ENCODE measurements at places on chromosomes 4 and X.
A peak's percentile ranks its signal among the peaks of the same experiment; 100 is the strongest.

- no peak for DNase-seq
Measured at GRCh38 chr4:153159728-153160221, 44.5 kb upstream of the TRIM2 start.

- no peak for DNase-seq
Measured at GRCh38 chr4:16652732-16653305, 245.6 kb downstream of the LDB2 start.

DNA sequence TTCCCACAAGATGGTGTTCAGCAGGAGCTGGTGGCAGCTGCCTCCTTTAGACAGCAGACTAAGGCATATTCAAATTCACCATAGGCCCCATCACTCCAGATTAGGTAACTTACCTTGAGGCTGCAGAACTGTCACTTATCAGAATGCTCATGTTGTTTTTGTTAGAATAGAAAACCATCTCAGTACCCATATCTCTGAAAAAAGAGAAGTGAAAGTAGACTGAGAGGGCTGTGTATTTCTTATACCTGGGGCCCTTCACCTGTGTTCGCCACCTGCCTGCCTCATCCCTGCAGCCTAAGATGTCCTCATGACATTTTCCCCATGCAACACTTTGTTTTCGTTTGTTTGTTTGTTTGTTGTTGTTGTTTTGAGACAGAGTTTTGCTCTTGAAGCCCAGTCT is 32.9 kb upstream of the SPRY1 start:
- DNase-seq, result no peak

GRCh38 chr4:8136529-8136928 is 22.1 kb downstream of the ABLIM2 start:
- DNase-seq, result no peak

- DNase-seq, result no peak
Measured at GRCh38 chr4:101777431-101777830, 13.1 kb upstream of the BANK1 start.

DNA sequence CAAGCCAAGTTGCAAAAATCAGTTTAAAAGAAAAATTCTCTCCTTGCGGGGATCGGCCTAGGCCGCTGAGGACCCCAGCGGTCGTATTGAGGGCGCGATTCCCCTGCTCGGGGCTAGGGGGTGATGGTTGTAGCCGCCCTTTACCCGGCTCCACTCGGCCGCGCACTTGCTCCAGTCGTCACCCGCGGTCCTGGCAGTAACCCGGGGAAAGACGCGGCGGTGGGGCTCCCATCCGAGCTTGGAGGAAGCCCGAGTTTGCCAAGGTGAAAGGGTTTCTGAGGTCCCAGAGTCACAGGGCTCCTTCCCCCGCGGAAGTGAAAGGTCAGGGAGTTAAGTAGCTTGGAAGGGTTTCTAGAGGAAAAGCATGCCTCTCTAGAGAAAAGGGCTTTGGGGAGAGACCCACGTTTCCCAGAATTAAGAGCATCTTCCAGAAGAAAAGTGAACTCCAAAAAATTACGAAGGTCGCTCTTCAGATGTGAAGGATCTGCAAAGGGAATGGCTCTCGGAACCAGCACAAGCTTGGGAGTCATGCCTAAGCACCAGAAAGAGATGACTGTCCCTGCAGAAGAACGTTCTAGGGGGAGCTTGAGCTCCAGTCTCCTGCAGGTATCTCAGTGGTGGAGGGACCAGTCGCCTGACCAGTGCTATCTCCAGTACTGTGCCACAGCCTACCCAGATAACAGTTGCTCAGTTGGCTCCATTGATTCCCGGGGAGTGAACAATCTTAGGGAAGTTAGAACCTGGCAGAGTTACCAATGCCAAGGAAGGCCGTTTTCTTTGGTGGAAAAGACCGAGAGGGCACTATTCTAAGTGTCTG is 875 bp downstream of the LAP3 start:
- peak; percentile 57 for DNase-seq

- DNase-seq, result no peak
Measured at GRCh38 chr4:168337550-168337940, 19.0 kb upstream of the DDX60 start.

GRCh38 chr4:134027931-134028330 is 173.7 kb downstream of the PABPC4L start:
- no peak for DNase-seq

- no peak for DNase-seq
Measured at GRCh38 chr4:180674619-180675358, 1568.4 kb upstream of the TENM3 start.

GRCh38 chr4:128428397-128428796 is 140.8 kb upstream of the PGRMC2 start:
- no peak for DNase-seq

DNA sequence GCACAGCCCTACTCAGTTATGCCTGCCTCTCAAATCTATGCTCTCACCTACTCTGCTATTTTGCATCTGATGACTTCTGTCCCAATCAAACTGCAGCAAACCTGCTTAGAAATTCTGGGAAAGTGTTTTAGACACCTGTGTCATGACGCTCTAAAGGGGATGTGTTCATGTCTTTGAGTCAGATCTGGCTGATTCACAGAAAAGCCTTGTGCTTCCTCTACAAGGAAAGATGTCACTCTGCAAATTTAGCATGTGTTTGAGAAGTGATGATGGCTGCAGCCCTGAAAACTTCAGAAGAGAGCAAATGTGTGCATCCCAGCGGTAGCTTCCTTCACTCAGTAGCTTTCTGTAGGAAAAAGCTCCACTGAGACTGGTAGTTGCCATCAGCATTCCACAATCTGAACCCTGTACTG is 235.4 kb downstream of the MGST2 start:
- DNase-seq, result no peak

DNA sequence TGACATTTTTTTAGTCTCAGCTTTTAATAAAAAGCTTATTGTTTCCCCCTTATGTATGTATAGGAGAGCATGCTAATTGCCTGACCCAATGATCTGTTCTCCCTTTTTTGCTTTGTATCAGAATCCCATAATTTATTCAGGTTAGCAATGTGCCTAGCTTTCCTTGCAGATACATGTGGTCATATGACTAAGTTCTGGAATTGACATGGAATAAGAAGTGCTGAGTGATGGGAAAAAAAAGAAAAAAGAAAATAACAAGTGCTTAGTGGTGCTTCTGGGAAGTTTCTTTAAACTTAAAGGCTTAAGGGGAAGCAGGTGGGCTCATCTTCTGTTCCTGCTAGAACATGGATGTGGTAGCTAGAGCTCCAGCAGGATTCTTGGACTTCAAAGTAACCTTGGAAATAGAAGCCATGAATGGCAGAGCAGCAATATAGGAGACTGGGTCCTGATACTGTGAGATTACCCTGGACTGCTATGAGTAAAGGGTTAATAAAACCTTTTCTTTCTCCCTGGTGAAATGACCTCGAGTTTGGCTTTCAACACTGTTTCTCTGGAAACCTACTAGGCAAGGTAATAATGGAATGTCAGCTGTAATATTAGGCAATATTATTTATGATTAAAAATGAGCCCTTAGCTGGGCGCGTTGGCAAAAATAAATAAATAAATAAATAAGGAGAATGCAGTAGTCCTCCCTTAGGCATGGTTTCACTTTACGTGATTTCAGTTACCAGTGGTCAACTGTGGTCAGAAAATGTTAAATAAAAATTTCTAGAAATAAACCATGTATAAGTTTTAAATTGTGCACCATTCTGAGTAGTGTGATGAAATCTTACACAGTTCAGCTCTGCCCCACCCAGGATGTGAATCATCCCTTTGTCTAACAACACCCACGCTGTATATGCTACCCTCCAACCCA is 16.7 kb upstream of the RBM41 start:
- no peak for DNase-seq

- peak; percentile 36 for DNase-seq
Measured at GRCh38 chrX:9269134-9269533, 195.7 kb upstream of the TBL1X start.

- DNase-seq, result no peak
Measured at GRCh38 chr4:103372002-103372558, 173.9 kb upstream of the CENPE start.

GRCh38 chrX:153882086-153882498 is 3.9 kb downstream of the L1CAM start:
- DNase-seq, result peak; percentile 18

- no peak for DNase-seq
Measured at GRCh38 chr4:136203199-136203598, 1329.1 kb downstream of the PCDH18 start.

- no peak for DNase-seq
Measured at GRCh38 chrX:25665431-25665830, 472.7 kb upstream of the MAGEB18 start.

DNA sequence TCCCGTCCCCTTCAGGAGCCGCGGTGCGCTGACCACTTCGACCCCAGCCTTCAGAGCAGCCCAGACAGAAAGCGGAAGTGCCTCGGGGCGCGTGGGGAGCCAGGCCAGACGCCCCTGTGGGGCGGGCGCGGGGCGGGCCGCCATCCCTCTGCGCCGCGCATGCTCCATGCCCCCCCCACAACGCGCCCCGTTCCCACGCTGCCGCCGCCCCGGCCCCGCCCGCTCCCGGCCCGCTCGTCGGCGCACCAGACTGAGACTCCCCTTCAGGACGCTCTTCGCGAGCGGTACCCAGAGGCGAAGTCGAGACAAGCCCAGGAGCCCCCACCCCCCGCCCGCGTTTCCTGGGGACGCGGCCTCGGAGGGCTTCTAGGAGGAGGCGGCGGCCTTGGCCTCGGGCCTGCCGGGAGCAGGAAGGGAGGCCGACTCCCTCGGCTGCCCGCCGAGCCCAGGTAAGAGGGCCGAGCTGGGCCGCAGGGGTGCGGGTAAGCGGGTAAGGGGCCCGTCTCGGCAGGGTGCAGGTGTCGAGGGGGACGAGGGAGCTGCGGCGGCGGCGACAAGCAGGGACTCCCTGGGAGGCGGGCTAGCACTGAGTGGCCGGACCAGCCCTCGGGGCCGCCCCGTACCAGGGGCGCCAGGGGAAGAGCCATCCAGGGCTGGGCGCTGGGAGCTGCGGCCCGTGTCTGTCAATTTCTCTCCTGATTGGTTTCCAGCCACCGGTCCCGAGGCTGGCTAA is at the start of gene ZFP92:
ZFP92 (plus strand) TSS at position 218 of the 733 bp plus-strand sequence. CDS start 6,851 bp downstream, outside the sequence.
- no peak for DNase-seq

DNA sequence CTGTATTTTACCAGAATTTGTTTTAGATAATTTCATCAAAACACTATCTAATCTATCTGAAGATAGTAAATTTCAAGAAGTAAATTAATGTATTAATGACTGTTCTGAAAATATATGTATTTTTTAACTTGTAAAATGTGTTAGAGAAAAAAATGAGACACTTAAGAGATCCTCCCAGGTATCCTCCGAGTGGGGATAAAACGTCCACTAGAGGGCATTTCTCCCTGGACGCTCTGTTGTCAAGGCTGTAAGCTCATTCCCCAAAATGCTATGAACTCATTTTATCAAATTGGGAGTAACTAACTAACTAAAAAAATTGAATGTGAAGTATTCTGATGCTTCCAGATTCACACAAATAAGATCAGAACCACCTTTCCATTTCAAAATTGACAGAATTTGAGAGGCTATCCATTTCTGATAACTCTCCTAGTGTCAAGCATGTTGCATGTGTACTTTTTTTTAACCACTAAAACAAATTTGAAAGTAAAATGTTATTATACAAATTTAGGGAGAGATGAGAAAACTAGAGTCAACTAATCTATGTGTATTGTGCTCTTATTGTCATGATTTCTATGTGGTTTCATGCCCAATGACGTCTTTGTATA is 337.3 kb upstream of the HS3ST1 start:
- peak; percentile 15 for DNase-seq

- DNase-seq, result no peak
Measured at GRCh38 chrX:13330446-13330845, 10.6 kb upstream of the ATXN3L start.

DNA sequence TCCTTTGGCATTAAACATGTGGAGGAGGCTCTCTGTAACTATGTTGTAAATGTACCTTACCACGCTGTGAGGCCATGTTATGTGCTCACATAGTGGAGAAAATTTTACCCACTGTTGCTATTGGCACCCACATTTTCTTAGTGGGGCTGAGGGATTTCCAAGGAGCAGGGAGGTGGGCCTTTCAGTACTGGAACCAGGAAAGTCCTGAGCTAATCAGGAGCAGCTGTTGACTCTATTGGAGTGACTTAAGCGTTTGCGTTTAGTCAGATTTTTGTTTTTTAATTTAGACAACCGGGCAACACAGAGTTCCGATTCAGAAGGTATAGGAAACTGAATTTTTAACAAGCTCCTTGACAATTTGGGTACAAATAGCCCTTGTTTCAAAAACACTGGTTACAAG is 30.7 kb upstream of the WDR17 start:
- no peak for DNase-seq

- no peak for DNase-seq
Measured at GRCh38 chrX:65745992-65746391, 78.5 kb downstream of the MSN start.

- no peak for DNase-seq
Measured at GRCh38 chr4:111595456-111595855, 549.8 kb upstream of the FAM241A start.

- peak; percentile 47 for DNase-seq
Measured at GRCh38 chrX:53445977-53446376, 11.8 kb upstream of the HSD17B10 start.

DNA sequence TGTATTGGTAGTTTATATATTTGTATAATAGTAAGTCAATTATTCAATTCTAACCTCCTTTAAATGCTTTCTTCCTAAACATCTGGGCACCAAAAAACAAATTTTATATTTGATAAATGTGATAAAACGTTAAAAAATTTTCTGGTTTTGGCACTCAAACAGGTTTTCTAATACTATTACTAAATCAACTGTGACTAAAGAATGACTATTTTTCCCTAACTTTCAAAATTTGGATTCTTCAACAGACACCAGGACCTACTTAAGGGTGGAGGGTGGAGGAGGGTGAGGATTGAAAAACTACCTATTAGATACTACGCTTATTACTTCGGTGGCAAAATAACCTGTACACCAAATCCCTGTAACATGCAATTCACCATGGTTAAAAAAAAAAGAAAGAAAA is 555.5 kb downstream of the IL15 start:
- no peak for DNase-seq

DNA sequence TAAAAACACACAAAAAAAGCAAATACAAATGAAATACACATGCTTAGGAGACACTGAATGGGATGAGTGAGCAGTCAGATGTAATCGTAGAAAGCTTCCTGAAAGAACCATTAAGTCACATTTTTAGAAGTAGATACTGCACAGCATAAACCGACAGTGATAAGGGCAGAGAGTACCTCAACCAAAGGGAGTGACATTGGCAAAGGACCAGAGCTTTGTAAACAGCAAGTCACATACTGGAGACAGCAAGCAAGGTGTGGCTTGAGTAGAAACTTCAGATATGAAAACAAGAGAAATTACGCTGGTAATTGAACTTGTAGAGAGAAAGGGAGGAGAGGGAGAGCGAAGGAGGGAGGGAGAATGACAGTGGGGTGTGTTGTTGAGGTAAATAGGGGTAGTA is 92.0 kb downstream of the CHRDL1 start:
- no peak for DNase-seq

DNA sequence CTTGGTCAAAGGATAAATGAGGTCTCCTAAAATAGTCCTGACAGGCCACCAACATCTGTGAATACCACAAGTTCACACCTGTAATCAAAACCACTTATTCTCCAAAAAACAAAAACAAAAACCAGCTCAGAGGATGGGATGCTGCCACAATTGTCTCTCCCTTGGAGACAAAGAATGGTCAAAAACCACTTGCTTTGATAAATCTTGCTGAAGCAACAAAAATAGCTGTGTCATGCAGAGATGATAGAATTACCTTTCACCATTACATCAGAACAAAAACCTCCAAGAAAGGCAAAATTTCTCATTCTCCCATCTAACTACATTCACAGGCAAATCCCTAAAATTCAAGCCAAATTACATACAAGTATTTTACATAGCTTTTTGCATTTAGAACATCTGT is 180.4 kb downstream of the MAML3 start:
- DNase-seq, result no peak

- DNase-seq, result no peak
Measured at GRCh38 chr4:148944136-148944838, 502.1 kb upstream of the NR3C2 start.

- DNase-seq, result no peak
Measured at GRCh38 chr4:179399054-179399782, 1957.0 kb upstream of the AGA start.

Data from HuH-7 (cell line).